Stimulated activated CD8-positive, alpha-beta memory T cell treated with anti-CD3 and anti-CD28 coated beads, Interleukin-15, amount 100 ng/mL, for 1 hour (primary cell): ENCODE measurements at places on chromosomes 2 and 18.

DNA sequence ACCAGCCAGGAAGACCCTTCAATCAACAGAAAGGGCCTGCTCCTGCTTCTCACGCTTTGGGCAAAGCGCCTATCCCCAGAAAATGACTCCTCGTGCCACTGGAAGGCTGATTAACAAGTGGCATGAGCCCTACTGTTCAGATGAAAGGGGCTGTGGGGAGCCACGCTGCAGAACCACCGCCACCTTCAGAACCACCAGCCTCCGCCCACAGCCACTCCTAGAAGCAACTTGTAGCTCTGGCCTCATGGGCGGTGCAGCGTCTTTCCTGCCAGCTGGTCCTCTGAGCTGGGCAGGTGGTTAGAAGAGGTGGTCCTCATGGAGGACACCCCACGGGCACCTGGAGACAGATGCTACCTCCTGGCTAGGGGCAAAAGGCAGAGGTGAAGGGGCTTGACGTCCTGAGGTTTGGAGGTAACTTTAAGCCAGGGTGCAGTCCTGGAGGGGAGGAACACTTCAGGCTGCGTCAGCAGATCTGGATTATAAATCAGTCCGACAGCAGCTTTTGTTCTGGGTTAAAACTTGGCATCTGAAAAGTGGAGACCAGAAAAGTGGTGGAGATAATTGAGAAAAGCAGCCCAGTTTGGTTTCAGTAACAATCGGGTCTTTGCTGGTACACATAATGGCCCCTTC, 861 bp upstream of the SEMA4C start:
- DNase-seq = no peak

- no peak for DNase-seq
These were observed 57.8 kb downstream of the AFTPH start for GRCh38 chr2:64581777-64582539.

DNA sequence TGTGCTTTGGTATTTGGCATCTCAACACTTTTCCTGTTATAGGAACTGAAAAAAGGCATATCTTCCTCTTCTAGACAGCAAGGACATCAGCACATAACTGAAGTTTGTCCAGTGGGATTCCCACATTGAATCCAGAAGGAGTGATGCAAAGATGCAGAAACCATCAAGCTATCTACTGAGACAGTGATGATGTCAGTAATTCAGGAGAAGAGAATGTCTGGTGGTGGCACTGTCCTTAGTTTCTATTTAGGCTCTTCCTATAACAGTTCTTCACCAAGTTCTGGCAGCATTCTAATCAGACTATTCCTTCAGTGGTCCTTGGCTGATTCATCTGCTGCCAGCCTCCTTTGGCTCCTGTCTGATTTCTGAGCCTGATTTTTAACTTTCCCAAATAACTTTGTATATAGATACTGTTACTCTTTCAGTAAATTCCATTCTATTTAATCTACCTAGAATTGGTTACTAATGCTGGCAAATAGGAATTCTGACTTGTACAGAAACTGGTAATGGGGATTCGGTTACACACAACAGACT, 56.6 kb upstream of the AGPS start:
- no peak for DNase-seq

GRCh38 chr2:112644155-112644932, 1.4 kb upstream of the SLC20A1 start:
- no peak for DNase-seq

- DNase-seq = no peak
These were observed 40.0 kb downstream of the SLC40A1 start for GRCh38 chr2:189540551-189540950.

GRCh38 chr2:118309946-118310680, 221.8 kb downstream of the INSIG2 start:
- peak; percentile 16 for DNase-seq

DNA sequence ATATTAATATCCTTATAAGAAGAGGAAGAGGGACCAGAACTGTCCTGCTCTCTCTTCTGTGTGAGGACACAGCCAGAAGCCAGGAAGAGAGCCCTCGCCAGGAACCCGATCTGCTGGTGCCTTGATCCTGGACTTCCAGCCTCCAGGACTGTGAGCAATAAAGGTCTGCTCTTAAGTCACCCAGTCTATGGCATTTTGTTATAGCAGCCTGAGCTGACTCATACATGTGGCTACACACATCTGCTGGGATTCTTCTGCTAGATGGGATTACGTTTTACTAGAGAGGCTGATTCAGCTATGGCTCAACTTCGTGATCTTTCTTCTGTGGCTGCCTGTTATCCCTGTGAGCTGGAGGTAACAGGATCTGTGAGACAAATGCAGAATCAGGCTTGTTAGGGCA, 29.6 kb downstream of the ARL4C start:
- no peak for DNase-seq

GRCh38 chr18:9516437-9517064, 41.2 kb downstream of the RALBP1 start:
- DNase-seq = no peak

- no peak for DNase-seq
These were observed 101.6 kb upstream of the TEX51 start for GRCh38 chr2:126796931-126797621.

GRCh38 chr18:33914399-33914798, 310.3 kb downstream of the NOL4 start:
- DNase-seq = no peak

DNA sequence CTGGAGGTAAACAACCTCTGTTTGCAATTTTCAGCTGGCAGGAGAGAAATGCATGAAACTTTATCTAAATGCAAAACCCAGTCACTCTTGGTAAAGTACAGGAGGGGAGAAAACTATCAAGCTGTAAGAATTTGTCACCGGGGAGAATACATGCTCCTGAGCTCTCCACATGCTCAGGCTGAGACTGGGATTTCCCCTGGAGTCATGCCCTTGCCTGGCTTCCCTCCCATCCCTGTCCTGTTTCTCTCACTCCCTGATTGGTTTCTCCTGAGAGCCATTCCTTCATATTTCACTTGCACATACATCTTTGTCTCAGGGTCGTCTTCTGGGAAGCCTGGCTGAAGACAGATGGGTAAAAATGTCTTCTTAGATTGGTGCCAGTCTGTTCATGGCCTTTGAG, 52.9 kb upstream of the SPATS2L start:
- DNase-seq = no peak

DNA sequence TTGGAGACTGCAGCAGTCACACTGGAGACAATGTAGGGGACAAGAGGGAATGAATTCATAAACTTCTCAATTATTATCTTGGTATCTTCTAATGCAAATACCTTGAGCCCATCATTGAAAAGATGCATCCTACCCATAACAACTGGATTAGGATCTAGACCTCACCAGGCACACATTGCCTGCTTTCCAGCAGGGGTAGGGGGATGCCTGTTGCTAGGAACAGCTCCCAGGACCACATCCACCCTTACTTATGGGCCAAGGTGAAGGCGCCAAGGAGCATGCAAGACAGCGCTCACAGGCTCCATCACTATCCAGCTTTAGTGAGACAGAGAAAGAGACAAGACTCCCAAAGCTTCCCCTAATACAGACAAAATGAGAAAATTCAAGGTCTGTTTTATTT, 24.4 kb downstream of the KCTD1 start:
- no peak for DNase-seq

- DNase-seq = no peak
These were observed 848.8 kb upstream of the KLHL29 start for GRCh38 chr2:22536133-22536532.

DNA sequence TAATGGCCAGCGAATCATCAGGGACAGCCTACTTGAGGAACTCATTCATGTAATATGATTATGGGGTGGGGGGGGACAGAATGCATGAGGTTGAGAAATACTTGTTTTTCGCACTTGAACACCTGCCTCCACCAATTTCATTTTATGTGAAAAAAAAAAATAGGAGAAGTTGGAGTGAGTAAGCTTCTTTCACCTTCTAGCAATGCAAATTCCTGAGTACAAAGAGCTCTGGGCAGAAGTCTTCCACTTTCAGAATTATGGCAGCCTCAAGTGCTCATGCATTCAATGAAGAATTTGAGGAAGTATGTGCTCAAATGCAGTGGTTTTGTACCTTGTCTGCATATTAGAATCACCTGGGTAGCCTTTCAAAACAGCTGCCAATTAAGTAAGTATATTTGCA, 40.1 kb upstream of the GPD2 start:
- DNase-seq = no peak

GRCh38 chr2:202035089-202035940, 1.7 kb downstream of the FZD7 start:
- DNase-seq = no peak
